ENCODE measurements at places on chromosomes 12 and 14. TPM values are rescaled to one million over a fixed set of nuclear protein-coding genes. Genes with fewer than 3 reads are reported as not detected.

The TAS2R43 gene
- total RNA-seq = not detected

The RBMS2 gene
- 26.5 TPM for total RNA-seq

The IGFBP6 gene
- 162 TPM for total RNA-seq

The FAR2 gene
- total RNA-seq = 2.6 TPM

The PZP gene
- total RNA-seq = under 0.01 TPM

The ATXN2 gene
- 48.4 TPM for total RNA-seq

The NYNRIN gene
- 33.2 TPM for total RNA-seq

The CLEC1A gene
- 0.13 TPM for total RNA-seq

The LARP4 gene
- 26.3 TPM for total RNA-seq
